ENCODE measurements at places on chromosomes 12 and 14. TPM values are rescaled to one million over a fixed set of nuclear protein-coding genes. Genes with fewer than 3 reads are reported as not detected.

DNA sequence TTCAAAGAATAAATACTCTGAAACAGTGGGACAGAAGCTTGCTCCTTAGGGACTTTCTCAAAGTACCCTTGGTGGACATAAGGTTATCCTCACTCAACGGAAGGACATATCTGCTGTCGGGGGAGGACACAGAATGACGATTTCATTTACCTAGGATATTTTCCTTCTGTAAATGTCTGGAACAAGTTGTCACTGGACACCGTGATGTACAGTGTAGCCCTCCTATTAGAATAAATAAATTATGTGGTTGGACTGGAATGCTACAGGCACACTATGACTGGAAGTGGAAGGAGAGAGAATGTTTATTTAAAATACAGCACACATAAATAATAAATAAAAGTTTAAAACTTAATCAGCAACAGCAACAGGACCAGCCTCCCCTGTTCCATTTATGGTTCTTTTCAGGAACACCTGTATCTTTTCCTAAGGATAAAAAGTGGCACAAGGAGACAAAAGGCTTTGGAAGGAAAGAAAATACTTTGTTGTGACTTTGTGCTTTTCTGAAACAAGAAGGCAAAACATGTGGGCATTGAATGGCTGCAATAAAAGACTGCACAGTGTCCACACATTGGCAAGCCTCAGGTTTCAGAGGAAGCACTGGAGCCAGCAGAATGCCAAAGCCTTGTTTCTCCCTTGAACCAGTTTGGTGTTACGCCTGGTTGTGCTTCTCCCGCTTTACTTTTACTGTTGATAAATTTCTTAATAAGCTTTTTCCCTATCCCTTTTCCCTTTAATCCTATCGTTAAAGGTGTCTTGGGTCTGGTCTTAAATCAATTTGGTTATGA is 36.8 kb downstream of the FGD4 start:
- no peak for DNase-seq

GRCh38 chr14:92005019-92005418 is 34.8 kb downstream of the TRIP11 start:
- DNase-seq: no peak

DNA sequence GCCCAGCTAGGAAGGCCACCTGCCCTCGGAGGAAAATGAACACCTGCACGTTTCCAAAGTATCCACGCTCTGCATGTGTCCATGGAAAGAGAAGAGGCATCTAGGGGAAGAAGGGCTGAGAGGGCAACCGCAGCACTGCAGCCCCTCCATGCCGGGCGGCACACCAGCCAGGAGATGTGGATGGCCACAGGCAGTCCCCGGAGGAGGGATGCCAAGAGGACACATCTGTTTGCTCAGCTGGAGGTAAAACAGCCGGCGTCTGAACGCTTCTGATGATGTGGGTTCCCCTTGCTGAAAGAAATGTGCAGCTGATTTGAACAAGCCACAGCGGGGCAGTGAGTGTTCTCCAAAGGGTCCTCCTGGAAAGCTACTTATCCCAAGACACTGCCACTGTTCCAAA is 34.0 kb downstream of the CHGA start:
- DNase-seq: no peak

DNA sequence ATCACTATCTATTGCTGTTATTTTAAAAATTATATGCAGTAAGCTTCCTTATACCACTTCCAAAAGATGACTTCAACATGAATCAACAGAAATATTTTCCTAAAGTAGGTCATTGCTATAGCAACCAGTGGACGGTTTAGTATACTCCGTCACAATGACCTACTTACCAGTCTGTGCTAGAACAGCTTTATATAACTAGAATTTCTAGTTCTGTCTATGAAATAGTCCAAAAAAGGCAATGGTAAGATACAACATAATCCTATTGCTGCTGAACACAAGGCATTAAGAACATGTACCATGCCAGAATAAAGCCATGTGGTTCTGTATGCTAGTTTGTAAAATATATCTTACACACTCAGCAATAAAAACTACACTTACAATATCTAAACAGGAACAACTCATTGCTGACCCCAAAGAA is 40.7 kb upstream of the MTERF2 start:
- DNase-seq: peak; percentile 22

DNA sequence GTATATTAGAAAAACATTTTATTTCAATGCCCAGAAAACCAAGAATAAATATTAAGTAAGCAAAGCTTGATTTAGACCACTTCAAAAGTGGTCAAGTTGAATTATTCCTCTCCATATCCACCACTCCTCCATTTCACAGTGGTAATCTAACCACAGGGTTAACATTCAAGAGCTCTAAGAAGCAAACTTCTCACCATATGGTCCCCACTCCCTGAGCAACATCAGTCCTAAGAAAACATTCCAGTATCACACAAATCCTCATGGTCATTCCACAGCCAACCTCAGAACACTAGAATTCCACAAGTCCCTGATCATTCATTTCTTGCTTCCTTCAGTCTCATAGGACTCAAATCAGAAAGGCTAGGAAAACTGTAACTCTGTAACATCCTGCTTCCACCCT is 47.9 kb downstream of the ST8SIA1 start:
- DNase-seq: no peak

GRCh38 chr14:103273745-103274615 is 60.1 kb upstream of the EIF5 start:
- no peak for DNase-seq

DNA sequence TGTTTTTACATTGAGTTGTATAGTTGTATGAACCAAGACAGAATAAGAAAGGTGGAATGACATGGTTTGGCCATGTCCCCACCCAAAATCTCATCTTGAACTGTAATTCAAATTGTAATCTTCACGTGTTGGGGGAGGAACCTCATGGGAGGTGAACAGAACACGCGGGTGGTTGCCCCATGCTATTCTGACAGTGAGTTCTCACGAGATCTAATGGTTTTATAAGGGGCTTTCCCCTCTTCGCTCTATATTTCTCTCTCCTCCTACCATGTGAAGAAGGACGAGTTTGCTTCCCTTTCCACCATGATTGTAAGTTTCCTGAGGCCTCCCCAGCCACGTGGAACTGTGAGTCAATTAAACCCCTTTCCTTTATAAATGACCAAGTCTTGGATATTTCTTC is 25.3 kb downstream of the DDHD1 start:
- DNase-seq: no peak

GRCh38 chr14:23122086-23122485 is 3.0 kb upstream of the CEBPE start:
- DNase-seq: no peak

DNA sequence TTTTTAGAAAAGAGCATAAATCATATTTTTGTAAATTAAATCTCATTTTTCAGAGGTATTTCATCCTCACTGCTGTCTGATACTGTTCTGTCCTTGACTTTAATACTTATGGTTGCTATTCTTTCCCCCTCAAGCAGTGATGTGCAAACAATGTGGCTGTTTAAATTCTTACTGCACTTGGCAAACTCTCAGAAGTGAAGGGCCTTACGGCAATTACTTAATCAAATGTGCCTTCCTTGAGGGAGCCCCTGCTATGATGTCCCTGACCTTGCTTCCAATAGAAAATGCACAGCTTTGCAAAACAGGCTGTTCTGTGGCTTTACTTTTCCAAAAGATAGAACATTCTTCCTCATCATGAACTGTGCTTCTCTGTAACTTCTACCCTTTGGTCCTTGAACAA is 35.2 kb downstream of the UBE3B start:
- DNase-seq: no peak

DNA sequence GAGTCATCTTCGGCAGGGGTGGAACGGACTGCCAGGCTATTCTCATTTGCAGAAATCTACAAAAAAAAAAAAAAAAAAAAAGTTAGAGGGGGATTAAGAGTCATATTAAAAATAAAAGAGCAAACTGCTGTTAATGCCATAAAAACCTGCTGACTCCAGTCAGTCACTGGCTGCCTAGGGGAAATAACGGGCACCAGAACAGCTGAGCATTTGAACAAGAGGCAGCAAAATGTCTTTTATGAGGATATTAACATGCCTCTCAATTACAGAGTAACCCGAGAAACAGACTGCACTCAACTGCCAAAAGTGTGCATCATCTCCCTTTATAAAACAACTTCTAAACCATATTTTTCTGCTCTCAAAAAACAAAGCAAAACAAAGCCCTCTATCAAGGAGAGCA is 28.7 kb upstream of the CERS5 start:
- DNase-seq: peak; percentile 44

- peak; percentile 78 for DNase-seq
Measured at GRCh38 chr12:46450279-46450748, 77.7 kb upstream of the SLC38A2 start.

GRCh38 chr12:5567016-5567725 is 135.3 kb downstream of the NTF3 start:
- DNase-seq: no peak

DNA sequence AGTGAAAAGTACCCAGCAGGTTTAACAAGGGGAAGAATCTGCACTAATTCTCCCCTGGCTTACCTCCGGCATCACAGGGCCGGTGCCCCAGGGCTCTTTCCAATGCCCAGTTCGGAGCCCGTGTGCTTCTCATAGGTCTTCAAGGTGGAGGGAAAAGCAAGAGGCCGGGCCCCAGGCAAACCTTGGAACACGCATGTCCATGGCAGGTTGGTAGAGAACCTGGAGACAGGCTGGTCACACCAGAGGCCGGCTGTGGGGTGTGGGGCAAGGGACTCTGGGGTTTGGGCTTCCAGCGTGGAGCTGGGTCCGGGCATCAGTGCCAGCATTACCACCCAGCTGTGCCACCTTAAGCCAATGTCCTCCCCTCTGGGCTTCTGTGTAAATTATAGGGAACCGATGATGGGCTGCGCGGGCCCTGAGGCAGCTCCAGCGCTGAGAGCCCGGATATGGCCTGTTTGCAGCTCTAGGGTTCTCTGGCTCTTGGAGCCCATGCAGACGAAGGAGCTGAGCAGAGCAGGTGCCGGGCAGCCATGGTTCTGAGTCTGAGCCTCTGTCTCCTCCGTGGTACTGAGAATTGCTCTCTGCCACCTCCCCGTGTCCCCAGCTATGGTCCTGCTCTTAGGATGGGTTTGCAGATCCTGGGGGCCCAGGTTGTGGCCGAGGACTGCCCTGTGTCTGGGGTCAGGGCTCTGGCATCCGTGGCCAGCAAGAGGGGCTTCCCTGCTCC is 197.0 kb upstream of the C14orf180 start:
- DNase-seq: no peak

GRCh38 chr12:50149311-50149710 is 17.9 kb downstream of the CERS5 start:
- no peak for DNase-seq

GRCh38 chr14:90839024-90839888 is 23.0 kb upstream of the TTC7B start:
- peak; percentile 54 for DNase-seq

GRCh38 chr14:53537422-53538315 is 384.5 kb upstream of the DDHD1 start:
- DNase-seq: no peak

DNA sequence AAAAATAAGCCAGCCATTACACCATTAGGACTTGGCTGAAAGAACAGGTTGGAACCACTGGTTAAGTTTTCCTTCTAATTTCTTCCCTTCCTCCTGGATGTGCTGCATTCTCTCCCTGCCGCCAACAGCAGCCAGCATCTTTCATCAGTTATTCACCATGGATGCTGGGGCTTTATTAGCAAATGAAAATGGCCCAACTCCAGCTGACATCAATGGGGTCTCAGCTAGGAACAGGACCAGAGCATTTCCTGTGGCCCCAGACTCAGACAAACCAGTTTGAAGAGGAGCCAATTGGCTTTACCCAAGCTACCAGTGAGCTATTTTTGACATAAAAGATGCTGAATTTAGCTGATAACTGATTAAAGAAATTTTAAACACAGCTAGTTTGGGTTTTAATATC is 26.0 kb upstream of the TBX5 start:
- no peak for DNase-seq

DNA sequence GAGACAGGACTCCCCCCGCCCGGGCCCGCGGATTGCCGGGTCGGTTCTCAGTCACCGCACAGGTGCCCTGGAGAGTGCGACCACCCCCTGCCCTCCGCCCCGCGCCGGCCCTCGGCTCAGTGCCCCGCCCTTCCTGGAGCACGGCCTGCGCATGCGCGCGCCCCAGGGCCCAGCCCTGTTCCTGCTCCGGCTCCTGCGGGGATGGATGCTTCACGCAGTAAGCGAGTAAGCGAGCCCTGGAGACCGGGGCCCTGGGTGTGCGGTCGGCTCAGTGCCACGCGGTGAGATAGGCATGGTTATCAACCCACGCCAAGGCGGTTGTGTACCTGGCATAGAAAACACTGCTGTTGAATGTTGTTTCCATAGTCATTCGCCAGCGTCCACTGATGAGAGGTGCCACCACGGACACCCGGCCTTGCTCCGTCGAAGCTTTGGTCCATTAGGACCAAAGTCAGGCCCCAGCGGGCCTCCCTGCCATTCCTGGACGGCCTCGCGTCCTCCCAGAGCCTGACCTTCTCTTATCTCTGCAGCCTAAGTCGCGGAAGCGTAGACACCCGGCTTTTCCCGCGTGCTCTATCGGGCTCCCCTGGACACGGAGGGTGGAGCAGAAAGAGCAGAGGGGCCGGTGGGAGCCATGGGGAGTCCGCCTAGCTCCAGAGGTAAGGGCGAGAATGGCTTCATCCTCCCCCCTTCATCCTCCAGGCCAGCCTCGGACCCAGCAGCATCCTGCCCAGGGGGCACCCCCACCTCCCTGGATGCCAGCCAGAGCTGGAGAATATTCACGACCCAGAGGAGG is 90.6 kb downstream of the PAPOLA start:
- no peak for DNase-seq

DNA sequence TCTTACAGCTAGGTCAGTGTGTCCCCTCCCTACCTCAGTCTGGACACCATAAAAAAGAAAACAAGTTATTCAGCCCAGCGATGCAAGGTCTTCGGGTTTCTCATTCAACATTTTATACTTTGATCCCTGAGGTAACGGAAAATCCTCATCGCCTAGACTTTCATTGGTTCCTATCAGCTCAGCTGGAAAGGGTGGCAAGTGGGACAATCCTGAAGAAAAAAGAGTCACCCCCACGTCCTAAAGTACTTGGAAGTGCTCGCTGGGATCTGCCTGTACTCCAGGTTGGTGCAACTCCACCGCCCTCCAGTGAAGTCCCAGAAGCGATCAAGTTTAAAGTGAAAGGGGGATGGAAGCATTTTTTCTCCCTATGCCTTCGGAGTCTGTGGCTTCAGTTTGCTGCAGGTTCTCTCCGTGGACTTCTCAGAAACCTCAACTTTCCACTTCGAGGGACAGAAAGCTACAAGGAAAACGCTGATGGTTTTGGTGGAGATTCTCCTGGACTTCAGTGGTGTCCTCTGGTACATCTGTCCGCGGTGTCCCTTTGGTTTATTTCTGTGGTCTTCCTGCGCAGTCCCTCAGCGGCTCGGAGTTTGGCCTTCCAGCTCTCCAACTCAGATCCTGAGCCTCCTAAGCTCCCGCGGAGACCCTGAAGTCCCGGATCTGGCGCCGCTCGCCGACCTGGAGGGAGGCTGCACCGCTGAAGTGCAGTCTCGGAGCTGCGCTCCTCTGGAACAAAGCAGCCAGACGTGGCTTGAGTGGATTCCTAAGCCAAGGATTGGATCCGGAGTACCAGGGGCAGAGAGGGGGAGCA is 1.8 kb upstream of the LRFN5 start:
- DNase-seq: peak; percentile 21

Gene NPFF
- total RNA-seq: not detected

Gene MYF6
- total RNA-seq: not detected

Gene CEP128
- 29.8 TPM for total RNA-seq

Gene APOLD1
- 88.8 TPM for total RNA-seq

Gene CDK17
- total RNA-seq: 104 TPM

Gene TRMT5
- total RNA-seq: 4.4 TPM

Gene NXPH4
- not detected for total RNA-seq

Gene SYT1
- 9.7 TPM for total RNA-seq

Gene PPP1R36
- not detected for total RNA-seq

Gene A2ML1
- total RNA-seq: 1.0 TPM

Gene G2E3
- 23.8 TPM for total RNA-seq

Gene TC2N
- total RNA-seq: 44.4 TPM

Gene CFAP251
- 15.3 TPM for total RNA-seq

All from uterus (tissue), 4 donors.